ENCODE measurements at places on chromosomes 6 and 20.
A peak's percentile ranks its signal among the peaks of the same experiment; 100 is the strongest.

DNA sequence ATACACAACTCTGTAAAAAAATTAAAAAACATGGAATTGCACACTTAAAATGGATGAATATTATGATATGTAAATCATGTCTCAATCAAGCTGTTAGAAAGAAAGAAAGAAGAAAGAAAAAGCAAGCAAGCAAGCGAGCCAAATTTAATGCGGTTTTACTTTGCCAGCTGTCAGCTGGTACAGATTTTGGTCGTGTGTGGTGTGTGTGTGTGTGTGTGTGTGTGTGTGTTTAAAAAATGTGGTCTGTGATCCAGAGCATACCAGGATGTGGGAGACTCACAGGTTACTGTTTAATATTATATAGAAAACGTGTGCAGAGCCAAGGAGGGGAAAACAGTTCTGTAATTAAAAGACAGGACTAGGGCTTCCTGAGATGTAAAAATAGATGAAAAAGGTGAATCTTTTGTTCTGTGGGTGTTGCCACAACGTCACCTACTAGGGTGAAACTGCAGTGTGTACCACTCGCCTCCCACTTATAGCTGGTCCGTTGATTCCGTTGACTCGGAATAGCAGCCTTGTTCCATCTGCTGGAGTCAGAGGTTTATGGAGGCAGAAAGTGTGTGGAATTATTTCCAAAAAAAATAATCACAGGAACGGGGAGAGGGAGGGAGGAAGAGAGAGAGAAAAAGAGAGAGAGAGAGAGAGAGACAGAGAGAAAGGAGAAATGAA, 197.7 kb downstream of the BCAS1 start:
- no peak for DNase-seq

DNA sequence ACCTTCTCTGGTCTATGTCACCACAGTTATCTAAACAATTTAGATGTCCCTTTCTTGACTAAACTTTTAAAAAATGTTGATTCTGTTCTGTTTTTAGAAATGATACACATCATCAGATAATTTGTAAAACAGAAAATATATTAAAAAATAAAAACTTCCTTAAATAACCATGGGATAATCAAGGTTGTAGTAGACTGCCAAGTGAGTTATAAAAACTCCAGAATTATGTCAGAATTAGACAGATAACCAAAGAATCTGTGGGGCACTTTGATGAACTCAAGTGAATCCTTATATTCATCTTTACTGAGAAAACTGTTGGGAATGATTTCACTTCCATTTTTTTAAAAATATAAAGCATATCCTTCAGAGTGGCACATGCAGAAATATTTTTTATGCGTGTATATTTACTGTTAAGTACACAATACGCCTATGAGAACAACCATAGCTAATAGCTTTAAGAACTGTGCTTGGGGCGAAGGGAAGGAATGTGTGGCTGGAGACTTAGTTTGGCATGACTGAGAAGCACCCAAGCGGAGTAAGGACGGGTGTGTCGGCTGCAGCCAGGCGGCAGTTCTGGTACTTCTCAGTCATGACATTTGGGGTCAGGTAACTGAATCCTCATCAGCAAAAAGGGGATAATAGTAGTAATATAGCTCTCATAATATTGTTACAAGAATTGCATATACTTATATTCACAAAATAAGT, 604.7 kb upstream of the CITED2 start:
- no peak for DNase-seq

- no peak for DNase-seq
These were observed 5.2 kb upstream of the ADRM1 start for GRCh38 chr20:62297449-62298227.

- DNase-seq = no peak
These were observed 80.4 kb downstream of the ARMC2 start for GRCh38 chr6:108928650-108929049.

GRCh38 chr6:53627391-53628218, 38.0 kb downstream of the KLHL31 start:
- no peak for DNase-seq

- no peak for DNase-seq
These were observed 16.5 kb downstream of the REPS1 start for GRCh38 chr6:138971601-138972000.

- DNase-seq = no peak
These were observed 55.2 kb downstream of the KCNQ2 start for GRCh38 chr20:63417097-63417737.

- peak; percentile 0 for DNase-seq
These were observed 23.4 kb downstream of the MGME1 start for GRCh38 chr20:17992224-17992637.

GRCh38 chr20:22430154-22430745, 154.1 kb downstream of the FOXA2 start:
- DNase-seq = no peak

- no peak for DNase-seq
These were observed 178.0 kb downstream of the DTNBP1 start for GRCh38 chr6:15484821-15485220.

DNA sequence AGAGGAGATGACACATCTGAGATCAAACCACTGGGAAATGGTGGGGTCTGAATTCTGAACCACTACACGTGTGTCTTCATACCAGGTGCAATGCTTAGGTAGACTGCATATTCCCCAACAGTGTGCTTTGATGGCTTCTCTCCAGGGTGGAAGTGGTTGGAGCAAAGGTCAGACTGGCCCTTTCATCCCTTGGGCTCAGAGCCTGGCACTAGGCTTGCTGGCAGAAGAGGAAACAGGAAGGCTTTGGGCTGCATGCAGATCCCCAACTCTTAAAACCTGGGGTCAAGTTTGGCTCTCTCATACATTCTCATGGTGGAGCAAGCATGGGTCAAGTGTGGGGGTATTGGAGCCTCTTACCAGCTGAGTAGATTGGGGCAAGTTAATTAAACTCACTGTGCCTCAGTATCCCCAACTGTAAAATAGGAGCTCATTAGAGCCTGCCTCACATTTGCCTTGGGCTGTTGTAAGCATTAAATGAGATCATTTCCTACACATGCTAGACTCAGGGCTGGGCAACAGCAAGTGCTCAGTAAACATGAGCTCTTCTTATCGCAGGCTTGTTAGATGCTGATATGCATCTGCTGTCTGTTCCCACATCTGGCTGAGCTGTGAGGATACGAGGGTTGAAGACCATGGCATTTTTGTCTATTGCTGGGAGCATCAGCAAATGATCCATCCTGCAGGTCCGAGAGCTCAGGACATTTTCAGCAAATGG, 51.6 kb upstream of the FAM83D start:
- no peak for DNase-seq

- no peak for DNase-seq
These were observed 111.6 kb downstream of the EPHA7 start for GRCh38 chr6:93307505-93308409.

DNA sequence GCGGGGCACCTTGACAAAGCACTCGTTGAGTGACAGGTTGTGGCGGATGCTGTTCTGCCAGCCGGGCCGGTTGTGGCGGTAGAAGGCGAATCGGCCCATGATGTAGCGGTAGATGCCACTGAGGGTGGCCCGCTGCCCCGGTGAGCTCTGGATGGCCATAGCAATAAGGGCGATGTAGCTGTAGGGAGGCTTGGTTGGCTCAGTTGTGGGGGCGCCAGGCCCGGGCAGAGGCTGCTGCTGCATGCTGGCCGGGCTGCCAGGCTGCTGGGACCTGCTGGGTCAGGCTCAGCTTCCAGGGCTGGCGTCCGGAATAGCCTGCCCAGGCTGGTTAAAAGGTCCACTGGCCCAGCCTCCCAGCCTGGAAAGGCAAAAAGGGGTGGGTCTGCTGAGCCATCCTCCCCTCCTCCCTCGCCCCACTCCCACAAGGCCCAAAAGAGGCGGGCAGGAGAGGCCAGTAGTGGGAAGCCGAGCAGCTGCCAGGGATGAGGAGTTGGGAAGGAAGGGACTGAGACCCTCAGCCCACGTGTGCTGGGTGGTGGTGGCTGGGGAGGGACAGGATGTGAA, at the start of gene FOXS1:
Gene FOXS1, minus strand, starts transcription at position 305 of the 564 bp plus-strand sequence. Its CDS starts 62 bp downstream, at position 243.
- DNase-seq = no peak

DNA sequence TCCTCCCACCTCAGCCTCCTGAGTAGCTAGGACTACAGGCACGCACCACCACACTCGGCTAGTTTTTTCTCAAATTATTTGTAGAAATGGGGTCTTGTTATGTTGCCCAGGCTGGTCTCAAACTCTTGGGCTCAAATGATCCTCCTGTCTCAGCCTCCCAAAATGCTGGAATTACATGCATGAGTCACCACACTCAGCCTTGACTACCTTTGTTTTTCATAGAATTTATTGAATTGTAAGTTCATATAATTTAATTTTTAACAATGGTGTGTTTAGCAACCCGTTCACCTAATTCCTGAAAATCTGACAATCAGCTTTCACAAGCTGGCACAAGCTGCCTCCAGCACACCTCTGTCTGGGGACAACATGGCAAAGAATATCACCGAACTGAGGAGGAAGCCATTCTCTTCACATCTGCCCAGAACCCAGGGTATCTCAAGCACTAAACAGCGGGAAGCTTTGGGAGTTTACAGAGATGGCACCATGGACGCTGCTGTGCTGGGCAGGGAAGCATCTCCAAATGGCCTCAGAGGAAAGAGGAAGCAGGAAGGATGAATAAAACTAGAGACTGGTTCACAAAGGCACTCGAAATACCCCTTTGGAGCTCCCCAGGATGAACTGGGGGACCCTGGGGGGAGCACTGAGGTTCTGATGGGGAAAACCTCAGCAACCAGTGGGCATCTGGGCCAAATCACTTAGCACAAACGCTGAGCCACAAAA, 2.9 kb downstream of the RIPOR3 start:
- no peak for DNase-seq

GRCh38 chr6:56065408-56065807, 182.0 kb downstream of the COL21A1 start:
- no peak for DNase-seq

DNA sequence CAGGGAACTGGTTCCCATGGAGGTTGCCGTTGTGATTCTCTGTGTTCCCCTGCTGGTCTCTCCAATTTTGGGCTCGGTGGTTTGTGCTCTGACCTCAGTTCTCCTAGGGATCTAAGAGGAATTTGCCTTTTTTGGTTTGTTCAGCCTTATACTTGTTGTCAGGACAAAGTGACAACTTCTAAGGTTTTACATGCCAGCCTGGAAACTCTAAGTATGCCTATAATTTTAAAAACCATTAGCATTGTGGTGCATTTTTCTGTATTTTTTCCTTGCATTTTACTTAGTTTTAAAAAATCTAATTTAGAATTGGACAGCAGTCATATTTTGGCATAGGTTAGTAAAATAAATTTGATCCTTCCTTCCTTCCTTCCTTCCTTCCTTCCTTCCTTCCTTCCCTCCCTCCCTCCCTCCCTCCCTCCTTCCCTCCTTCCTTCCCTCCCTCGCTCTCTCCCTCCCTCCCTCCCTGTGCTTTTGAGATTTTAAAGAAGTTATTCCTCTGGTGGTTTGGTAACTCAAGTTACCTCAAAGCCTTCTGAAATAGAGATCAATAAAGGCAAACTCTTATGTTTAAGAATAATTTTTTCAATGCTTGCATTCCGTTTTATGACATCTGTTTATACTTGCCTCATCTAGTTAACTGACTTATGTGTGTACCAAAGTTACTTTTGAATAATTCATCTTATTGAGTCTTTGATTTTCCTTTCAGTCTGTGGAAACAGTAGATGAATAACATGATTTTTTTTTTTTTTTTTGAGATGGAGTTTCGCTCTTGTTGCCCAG, 141.3 kb upstream of the RGS17 start:
- DNase-seq = no peak

DNA sequence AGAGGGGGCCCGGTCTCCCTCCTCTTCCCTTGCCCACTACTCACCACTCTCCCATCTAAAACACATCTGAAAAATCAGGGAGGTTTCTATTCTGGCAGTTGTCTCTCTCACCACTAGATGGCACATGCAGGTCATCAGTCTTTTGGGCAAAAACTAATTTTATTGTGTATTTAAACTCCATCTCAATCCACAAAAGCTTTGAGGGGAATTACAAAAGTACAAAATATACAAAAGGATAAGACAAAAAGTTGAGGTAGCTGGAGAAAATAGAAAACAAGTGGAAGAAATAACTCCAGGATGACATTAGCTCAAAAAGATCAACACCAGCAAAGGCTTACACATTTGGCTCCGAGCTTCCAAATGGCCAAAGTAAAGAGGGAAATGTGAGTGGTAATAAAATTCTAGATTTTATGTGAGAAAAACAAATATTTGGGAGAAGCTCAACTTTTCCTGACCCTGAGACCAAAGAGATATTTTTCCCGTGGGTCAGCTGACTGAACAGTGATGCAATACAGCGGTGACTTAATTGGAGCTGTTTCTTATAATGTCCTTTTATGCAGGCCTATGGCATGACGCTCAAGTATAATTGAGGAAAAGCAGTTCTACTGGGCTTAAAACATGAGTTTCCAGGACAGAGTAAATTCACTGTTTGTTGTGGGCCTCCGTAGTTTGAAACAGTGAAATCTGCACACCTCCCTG, 79.8 kb upstream of the CHD6 start:
- DNase-seq = no peak

- no peak for DNase-seq
These were observed 402.5 kb upstream of the FKBP1C start for GRCh38 chr6:62808565-62809293.

DNA sequence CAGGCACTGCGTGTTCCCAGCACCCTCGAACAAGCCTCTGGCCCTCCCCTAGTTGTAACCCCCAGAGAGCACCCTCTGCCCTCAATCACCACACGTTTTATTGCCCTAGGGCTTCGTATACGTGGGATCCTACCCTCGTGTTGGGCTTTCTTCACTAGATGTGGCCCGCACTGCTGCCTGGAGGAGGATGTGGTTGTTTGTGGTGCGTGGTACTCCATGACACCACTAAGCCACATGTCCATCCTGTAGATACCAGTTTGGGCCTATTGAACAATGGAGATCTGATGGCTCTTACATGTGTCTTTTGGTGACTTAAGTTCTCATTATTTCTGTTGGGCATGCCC, 17.0 kb downstream of the SLC2A4RG start:
- DNase-seq = no peak

DNA sequence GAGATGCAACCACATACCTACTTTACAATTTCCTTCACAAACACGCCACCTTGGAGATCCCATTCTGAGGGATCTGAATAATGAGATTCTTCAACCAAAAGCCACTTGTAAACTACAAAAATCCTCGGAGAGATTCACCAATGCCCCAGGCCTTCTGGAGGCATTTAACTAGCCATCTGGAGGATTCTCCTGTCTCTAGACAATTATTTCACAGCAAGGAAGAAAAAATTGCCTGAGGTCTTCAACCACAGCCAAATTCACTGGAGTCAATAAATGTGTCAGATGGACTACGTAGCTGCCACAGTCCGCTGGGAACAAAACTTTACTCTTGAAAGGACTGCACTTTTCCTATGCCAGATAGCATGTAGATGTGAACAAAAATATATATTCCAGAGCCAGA, 19.0 kb upstream of the DCDC2 start:
- DNase-seq = no peak

Measured in right atrium auricular region (tissue), 2 donors.